Stimulated activated CD4-positive, alpha-beta T cell treated with anti-CD3 and anti-CD28 coated beads, Interleukin-12 subunit alpha, Interleukin-12 subunit beta, amount 100 ng/mL, for 4 hours (primary cell): ENCODE measurements at places on chromosomes 2 and 18.

- no peak for DNase-seq
Observed at GRCh38 chr2:188785490-188785889, 188.7 kb upstream of the COL3A1 start.

DNA sequence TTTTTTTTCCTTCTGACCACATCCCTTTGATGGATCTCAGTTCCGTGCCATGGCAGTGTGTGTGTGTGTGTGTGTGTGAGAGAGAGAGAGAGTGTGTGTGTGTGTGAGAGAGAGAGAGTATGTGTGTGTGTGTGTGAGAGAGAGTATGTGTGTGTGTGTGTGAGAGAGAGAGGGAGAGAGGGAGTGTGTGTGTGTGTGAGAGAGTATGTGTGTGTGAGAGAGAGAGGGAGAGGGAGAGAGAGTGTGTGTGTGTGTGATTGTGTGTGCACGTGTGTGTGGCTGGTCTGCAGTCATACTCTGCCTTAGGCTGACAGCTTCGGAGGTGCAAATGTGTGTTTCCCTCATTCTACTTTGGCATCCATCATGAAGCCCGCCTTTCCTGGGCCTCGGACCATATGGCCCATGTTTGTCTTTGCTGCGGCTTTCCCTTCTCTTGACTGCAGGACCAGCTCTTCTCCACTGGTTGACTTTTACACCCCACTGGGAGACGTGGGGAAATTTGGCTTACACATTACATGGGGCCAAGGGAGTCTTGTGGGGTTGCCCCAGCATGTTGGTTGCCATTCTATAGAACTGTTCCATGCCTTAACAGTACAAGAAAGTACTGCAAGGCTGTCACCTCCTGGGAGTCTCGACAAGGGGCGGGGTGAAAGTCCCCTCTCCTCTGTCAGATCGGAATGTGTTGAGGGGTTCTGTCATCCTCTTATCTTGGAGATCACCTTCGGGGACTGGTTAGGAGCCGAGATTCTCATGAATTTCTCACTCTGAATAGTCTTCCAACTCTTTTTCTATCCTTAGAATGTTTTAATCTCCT is 21.6 kb downstream of the TSN start:
- DNase-seq, result no peak

- no peak for DNase-seq
Observed at GRCh38 chr2:44237221-44237620, 38.1 kb upstream of the SLC3A1 start.

DNA sequence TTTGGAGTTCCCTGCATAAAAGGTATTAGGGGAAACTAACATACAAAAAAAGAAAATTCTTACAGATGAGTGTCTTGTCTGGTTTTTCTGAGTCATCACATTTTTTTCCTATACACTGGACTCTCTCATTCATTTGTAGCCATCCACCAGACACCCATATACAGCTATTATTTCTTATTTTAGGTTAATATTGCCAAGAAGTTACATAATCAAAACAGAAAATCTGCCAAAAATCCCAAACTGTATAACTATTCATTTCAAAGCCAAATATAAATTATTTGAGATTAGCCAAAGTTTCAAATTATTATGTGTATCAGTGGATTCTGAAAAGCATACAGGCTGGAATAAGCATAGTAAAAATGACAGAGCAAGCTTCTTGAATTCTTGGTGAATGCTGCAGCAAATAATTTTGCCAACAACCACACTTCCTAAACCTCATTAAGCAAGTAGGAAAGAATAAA is 191.2 kb downstream of the NCKAP5 start:
- DNase-seq, result no peak

DNA sequence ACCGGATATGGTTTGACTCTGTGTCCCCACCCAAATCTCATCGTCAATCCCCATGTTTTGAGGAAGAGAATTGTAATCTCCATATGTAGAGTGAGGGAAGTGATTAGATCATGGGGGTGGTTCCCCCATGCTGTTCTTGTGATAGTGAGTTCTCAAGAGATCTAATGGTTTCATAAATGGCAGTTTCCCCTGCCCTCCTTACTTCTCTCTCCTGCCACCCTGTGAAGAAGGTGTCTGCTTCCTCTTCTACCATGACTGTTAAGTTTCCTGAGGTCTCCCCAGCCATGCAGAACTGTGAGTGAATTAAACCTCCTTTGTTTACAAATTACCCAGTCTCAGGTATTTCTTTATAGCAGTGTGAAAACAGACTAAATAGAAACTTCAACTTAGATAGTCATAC is 69.5 kb downstream of the SESTD1 start:
- no peak for DNase-seq

DNA sequence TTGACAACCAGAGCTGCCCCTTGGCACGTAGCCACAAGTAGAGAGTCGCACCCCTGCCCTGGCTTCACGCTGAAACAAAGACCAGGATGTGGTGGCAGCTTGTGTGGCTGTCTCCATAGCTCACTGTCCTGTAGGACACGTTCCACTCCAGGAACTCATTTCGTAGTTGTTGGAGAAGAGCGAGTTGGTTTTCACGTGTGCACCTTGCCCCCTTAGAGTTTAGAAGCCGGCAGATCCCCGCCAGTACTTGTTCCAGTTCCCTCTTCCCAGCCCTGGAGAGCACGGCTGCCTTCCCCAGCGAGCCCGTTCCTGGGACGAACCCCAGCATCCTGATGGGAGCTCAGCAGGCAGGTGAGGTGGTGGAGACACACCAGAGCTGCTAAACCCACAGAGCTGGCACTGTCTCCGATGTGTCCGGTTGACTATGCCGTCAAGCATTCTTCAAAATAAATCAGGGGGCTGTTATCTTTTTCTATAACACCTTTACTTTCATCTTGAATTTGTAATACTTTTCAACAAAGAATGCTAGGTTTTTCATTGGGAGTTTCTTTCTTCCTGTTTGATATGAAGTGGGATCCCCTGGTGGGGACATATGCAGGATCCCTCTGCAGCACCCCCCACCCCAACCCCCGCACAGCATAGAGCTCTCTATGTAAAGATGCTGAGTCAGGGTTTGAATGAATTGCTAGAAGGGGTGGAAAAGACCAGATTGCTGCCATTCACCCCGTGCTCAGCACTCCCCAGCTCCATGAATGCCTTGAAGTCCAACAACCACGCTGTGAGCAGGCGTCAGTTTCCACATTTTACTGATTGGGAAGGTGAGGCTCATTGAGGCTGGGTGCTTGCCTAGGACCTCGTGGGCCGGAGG is 44.5 kb downstream of the GREB1 start:
- no peak for DNase-seq

- DNase-seq, result no peak
Observed at GRCh38 chr2:152407806-152408205, 72.8 kb downstream of the FMNL2 start.

GRCh38 chr2:33477473-33478468 is 1.3 kb downstream of the RASGRP3 start:
- DNase-seq, result no peak

DNA sequence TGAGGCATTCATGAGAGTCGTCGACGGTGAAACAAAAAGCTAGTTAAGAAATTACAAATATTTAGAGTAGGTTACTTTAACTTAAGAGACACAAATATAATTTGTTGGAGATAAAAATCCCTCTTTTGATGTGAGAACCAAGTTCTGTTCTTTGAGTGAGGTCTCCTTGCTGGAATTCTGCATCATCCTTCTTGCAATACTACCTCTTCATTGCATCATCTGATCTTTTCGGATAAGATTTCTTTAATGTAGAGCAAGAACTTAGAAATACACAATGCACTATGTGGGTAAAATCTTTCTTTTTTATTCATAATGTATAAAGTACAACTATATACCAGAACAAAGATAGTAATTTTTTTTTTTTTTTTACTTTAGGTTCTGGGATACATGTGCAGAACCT is 118.4 kb downstream of the ARL4C start:
- no peak for DNase-seq

DNA sequence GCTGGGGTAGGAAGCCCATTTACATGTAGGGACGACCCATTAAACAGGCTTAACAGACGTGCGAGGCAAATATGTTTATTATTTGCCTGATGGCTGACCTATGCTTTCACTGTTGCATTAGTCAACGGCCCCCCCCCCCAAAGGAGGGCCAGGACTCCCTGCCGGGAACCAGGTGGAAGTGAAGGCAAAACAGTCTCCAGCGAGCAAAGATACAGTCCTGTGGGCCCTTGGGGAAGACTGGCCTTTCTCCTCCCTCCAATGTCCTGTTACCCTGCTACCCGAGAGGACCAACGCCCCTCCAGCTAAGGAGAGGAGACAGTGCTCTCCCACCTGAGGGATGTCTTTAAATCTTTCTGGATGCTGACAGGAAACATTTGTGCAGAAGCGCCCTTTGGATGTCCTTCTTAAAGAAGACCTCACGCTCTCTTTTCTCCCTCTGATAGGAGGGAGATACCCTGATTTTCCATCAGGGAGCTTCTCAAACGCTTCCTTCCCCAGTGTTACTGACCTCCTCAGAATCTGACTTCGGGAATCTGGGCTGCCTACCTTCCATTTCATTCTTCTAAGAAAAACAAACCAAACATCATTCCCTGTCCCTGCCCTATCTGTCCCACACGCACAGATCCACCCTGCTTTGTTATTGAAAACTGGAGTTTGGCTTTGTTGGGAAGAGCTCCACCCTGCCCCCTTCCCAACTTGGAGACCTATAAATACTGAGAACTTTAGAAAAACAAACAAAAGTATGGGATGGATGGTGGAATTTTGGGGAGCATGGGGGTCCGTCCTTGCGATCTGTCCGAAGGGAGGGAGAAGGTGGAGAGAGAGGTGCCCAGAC is 135.9 kb upstream of the SIX3 start:
- DNase-seq, result no peak

GRCh38 chr18:29874519-29875098 is 1167.9 kb downstream of the DSC3 start:
- DNase-seq, result no peak

GRCh38 chr2:188607501-188607900 is 315.8 kb downstream of the GULP1 start:
- DNase-seq, result no peak

- DNase-seq, result no peak
Observed at GRCh38 chr18:50429207-50429948, 54.5 kb downstream of the SKA1 start.

DNA sequence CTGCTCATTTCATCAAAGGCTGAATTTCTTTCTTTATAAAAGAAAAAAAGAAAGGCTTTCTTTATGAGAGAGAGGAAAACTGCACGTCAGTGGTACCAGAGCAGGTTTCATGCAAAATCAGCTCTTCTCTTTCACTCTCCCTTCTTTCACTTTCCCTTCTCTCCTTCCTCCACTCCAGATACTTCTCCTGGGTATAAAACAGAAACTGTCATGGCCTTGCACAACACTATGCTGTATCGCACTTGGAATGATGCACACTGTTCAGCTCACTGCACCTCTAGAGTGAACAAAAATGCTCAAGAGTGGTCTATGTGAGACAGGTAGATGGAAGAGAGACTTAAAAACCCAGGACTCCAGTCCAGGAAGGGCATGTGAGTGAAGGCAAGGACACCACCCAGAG is 73.8 kb downstream of the KLF7 start:
- DNase-seq, result no peak

DNA sequence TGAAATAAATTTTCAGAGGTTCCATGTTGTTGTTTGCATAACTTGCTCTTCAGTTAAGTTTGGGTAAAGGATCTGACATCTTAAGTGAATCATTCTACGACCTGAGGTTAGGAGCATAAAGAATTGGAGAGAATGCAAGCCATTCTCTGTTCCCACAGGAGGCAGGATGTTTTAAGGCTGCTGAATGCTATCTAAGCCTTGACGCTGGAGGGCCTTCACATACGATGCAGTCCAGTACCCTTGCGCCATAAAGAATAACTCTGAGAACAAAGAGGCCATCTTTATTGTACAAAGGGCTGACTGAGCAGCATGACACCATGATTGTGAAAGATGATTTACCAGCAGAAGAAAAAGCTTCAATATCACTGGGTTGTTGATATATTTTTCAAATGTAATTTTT is 198.4 kb downstream of the NYAP2 start:
- DNase-seq, result no peak

DNA sequence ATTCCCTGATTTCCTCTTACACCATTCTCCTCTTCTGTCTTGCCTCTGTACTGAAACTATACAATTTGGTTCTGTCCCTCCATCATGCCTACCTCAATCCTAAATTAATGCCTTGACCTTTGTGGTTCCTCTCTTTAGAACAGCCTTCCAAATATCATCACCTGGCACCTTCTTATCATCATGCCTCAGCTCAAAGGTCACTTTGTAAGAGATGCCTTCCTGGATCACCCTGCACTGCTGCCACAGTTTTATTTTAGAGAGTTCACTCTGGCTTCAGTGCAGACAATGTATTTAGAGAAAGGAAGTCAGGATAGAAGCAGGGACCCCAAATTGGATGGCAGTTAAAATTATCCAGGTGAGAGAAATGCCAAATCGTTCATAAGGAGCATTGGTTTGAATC is 64.5 kb downstream of the LRRTM4 start:
- DNase-seq, result no peak

DNA sequence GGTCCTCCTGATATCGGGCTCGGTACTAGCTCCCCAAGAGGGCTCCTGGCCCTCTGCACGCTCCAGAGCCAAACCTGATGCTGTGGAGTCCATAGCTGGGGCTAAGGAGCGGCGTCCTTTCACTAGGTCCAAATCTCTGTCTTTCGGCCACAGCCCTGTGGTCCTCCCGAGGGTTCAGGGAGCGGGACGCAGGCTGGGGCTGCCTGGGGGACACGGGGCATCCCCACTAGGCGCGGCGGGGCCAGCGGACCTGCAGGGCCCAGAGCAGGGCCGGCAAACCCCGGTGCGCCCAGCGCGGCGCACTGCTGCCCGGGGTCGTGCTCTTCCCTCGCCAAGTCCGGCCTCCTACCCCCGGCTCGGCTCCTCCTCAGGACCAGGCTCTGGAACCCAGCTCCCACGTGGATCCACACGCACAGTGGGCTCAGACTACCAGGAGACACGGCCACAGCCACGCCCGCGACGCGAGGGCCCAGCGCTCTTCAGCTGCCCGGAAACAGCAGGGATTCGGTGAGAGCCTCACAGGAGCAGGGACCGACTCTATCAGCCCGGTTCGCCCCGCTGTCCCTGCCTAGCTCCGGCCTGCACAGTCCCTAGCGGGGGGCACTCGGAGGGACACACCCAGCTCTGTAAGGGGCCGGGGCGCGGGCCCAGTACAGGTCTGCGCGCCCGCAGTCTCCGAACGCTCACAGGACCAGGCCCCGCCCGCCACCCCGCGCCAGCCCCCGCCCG is 593 bp downstream of the ZNF514 start:
- no peak for DNase-seq

DNA sequence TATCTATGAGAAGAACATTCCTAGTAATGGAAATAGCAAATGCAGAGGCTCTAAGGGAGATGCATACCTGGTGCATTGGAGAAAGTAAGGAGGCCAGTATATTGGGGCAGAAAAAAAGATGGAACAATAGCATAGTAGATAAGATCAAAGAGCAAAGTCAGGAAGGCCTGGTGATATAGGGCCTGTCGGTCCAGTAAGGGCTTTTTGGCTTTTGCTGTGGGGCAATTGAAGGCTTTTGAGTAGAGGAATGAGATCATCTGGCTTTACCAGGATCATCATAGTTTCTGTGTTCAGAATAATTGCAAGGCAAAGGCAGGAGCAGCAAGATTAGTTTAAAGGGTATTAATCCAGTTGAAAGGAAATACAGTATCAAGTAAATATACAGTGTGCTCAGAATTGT is 111.8 kb downstream of the EHBP1 start:
- DNase-seq, result no peak
